Mammary epithelial cell (primary cell): ENCODE measurements at places on chromosomes 11 and 22.
A peak's percentile ranks its signal among the peaks of the same experiment; 100 is the strongest.

DNA sequence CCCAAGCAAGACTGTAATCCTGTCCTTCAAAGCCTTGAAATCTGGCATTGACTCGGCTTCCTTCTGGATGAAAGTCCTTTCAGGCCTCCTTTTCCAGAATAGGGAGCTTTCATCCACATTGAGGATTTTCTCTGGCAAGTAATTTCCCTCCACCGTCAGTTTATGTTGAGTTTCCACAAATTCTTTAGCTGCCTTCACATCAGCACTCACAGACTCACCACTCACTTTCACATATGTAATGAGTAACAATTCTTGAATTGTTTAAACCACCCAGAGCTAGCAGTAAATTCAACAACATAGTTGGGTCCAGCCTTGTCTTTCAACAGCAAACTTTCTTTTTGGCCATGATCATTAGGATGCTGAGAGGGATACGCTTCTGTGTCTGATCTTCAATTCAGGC, 84.3 kb upstream of the PRDM11 start:
- DNase-seq = no peak

DNA sequence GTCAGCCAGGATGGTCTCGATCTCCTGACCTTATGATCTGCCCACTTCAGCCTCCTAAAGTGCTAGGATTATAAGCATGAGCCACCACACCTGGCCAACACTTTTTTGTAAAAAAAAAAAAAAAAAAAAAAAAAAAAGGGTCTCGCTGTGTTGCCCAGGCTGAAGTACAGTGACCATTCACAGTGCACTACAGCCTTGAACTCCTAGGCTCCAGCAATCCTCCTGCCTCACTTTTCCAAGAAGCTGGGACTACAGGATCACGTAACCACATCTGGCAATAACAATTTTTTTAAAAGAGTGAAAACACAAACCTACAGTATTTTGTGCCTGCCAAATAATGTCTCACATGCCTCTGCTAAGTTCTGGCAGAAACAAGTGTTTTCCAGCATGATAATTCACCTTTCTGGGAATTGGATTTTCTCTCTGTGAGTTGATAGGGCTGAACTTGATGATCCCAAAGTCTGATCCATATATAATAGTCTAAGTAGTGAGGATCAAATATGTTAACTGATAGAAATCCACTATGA, 30.6 kb downstream of the ADORA2A start:
- no peak for DNase-seq

GRCh38 chr11:5348551-5349194, 2.6 kb upstream of the OR51B6 start:
- DNase-seq = no peak

DNA sequence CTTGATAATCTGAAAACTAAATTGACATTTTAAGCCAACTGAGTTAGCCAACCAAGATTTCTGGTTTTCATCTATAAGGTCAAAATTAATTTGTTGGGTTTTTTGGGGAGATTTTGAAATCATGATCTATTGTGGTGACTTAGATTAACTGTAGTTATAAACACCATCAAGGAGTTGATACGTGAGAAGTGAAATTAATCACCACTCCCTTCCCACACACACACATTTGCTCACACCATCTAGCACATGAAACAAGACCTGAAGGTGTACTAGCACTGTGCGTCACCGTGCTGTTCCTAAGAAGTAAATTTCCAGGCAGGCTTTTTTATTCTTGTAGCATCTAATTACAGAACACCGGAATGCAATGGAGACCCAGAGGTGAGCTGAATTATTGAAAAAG, 2.1 kb downstream of the OR5B21 start:
- DNase-seq = no peak

- peak; percentile 3 for DNase-seq
Observed at GRCh38 chr22:44497218-44497904, 672 bp downstream of the RTL6 start.

DNA sequence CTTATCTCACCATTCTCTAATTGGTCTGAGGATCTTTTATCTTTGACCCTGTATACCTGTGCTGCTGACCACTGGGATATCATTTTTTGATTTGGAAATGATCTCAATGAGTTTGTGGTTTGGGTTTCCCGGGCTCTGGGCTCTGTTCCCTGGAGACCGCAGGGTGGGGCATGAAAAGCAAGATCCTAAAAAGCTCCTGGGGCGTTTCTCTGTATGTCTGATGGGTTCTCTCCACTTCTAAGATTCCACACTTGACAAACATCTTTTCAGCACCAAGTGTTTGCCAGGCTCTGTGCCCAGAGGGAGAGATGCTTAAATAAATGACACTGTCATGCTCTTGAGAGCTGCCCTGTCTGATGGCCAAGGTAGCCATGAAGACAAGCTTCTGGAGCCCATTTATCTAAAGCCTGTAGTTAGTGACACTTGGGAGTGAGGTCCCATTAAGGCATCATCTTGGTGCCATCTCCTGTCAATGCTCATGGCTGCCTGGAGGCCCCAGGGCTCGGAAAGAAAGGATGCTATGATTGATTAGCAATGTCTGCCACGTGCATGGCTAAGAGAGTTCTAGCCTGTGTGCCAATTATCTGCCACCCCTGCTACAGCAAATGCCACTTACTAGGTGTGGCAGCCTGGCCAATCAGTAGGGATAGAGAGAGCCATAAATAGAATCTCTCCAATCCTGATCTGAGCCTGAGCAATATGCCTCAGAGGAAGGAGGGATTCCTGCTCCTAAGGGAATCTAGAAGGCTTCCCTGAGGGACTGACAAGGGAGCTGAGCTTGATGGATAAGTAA, 531.6 kb downstream of the MN1 start:
- DNase-seq = no peak

- DNase-seq = no peak
Observed at GRCh38 chr11:33377412-33378370, 120.5 kb downstream of the HIPK3 start.

DNA sequence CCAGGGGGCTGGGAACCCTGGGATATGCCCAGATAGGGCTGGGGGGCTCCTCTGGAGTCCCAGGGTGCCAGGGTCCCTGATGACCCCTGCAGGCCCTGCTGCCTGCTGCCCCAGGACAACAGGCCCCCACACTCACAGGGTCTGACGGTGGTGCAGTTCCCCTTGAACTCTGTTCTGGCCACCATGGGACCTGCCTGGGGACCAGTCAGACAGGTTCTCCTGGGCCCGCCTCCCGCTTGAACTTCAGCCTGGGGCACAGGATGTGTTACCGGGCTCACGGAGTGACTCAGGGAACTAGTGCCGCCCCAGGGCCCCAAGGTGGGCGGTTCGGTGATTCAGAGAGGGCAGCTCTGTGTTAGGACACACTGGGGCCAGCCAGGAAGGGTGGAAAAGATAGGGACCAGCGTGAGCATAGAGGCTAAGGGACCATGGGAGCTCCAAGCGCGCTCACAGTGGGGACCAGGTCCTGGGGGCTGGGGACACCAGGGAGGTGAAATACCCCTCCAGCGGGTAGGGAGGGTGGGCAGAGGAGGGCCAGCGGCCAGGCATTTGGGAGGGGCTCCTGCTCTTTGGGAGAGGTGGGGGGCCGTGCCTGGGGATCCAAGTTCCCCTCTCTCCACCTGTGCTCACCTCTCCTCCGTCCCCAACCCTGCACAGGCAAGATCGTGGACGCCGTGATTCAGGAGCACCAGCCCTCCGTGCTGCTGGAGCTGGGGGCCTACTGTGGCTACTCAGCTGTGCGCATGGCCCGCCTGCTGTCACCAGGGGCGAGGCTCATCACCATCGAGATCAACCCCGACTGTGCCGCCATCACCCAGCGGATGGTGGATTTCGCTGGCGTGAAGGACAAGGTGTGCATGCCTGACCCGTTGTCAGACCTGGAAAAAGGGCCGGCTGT, 21.5 kb upstream of the TXNRD2 start:
- DNase-seq = peak; percentile 96

- no peak for DNase-seq
Observed at GRCh38 chr22:41411021-41411851, 29.5 kb downstream of the TEF start.

DNA sequence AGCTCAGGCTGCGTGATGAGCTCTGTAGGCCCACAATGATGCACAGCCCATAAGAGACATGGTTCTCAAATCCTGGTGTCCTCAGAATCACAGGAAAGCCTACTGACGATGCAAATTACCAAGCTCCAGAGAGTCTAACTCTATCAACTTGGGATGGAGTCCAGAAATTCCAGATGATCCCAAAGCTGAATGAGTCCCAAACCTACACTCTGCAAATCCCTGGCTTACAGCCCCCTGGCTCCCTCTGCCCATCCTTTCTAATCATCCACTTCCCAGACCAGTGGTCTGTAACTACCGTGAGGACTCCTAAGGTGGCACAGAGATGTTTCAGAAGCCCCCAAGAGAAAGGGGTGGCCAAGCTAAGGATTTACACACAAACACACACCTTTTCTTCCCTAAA, 13.5 kb downstream of the ARFGAP2 start:
- no peak for DNase-seq

GRCh38 chr11:75536786-75537641, 11.3 kb upstream of the GDPD5 start:
- DNase-seq = peak; percentile 58

- DNase-seq = no peak
Observed at GRCh38 chr11:78660471-78660870, 85.8 kb upstream of the NARS2 start.

DNA sequence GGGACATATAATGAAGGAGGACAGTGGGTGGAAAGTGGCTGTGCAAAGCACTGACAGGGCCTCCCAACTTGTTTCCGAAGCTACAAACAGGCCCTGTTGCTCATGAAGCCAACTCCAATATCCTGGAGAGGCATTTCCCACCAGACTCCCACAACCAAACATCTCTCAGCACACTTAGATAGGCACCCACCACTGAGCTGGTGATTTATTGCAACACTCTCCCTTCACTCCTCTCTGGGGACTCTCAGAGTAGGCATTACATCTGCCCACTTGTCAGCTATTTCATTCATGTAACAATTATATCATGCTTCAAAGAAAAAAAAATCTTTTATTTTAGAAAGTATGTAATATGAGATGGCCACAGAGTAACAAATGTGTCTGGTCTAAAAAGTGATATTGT, 32.1 kb upstream of the PPP2R1B start:
- no peak for DNase-seq

GRCh38 chr11:83033972-83034672, 37.6 kb downstream of the RAB30 start:
- peak; percentile 43 for DNase-seq

DNA sequence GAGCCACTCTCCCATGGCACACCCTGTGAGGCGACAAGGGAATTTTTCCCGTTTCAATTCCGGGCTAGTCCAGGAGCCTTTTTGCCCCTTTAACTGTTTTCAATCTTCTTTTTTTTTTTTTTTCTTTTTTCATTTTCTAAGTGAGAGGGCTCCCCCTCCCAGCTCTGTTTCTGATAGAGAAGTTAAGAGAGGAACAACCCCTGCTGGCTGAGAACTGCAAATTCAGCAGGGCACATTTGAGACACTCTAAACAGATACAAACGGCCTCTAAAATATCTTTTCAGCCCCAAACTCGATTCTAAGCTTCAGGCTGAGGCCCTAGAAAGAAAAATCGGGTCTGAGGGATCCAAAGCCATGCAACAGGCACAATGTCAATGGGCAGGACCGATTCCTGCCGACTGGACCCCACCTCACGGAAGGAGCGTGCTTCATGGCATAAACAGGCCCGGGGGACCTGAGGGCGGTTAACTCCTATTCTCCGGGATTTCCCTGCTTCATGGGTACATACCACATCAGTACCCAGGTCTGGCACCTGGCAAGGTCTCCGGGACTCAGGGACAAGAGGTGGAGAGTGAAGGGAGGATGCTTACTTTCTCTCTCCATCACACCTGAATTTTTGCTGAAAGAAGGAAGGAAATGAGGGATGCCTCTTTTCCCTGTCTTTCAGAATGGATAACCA, 627.5 kb downstream of the BUD13 start:
- DNase-seq = no peak

GRCh38 chr11:96145163-96145585, 197.8 kb downstream of the MAML2 start:
- DNase-seq = peak; percentile 28

DNA sequence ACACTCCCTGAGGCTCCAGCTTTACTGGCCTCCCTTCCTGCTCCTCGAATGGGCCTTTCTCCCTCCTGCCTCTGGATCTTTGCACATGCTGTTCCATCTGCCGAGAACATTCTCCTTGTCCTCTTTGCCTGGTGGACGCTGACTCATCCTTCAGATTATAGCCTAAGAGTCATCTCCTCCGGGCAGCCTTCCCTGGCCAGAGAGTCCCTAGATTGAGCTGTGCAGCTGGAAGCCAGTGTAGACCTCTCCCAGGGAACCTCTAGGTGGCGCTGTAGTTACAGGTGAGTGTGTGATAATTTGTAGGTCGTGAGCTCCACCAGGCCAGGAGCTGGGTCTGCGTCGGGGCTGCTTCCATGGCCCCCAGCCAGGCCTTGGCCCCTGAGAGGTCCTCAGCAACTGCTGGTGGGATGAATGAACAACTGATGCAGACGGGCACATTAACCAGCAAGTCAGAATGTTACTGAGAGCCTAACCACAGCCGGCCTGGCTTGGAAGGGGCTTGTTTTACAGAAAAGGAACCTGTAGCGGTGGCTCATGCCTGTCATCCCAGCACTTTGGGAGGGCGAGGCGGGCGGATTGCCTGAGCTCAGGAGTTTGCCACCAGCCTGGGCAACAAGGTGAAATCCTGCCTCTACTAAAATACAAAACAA, 8.7 kb downstream of the PNPLA5 start:
- peak; percentile 72 for DNase-seq

- DNase-seq = no peak
Observed at GRCh38 chr11:117717485-117718314, 79.3 kb downstream of the DSCAML1 start.

DNA sequence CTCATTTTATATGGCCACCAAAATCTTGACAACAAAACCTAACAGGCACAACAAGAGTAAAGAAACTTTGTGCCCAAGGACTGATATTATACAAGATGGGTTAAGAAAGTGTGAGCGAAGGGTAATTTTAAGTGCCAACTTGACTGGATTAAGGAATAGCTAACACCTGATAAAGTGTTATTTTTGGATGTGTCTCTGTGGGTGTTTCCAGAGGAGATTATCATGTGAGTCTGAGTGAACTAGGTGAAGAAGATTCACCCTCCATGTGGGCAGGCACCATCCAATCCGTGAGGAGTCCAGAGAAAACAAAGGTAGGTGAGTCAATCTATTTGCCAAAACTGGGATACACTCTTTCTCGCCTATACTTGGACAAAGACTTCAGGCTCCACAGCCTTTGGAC, 461.6 kb downstream of the ETS1 start:
- no peak for DNase-seq
